ENCODE measurements at places on chromosomes 11 and 22.
A peak's percentile ranks its signal among the peaks of the same experiment; 100 is the strongest.

DNA sequence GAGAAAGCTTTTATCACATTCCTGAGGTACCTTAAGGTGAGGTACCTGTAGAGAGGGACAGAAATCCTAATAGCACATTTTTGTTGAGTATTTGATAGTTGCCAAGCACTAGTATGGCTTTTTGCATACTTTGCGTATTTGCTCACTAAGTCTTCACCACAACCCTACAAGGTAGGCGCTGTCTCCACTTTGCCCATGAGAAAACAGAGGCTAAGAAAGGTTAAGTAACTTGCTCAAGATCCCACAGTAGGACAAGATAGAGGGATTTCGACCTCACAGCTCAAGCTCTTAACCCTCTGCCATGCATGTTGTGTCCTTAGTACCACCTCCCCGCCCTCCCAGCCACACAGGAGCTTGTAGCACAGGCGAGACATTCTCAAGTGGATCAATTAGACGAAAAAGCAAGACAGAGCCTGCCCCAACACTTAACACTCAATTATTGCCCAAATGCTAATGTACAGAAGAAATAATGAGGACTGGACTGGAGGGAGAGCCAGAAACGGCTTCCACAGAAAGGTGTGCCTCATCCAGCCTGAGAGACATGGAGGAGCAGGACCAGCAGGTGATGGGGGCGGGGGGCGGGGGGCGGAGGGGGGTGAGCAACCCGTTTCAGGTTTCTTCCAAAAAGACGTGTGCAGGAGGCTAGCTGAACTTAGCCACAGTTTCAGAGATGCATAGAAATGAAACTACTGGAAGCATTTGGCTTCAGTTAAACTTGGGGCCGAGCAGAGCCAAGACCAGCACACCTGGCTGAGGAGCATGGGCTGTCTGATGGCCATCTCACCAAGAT, 26.7 kb upstream of the CD44 start:
- no peak for DNase-seq

GRCh38 chr11:12187399-12187798, 77.0 kb downstream of the MICAL2 start:
- no peak for DNase-seq

GRCh38 chr11:132075447-132075846, 705.0 kb downstream of the NTM start:
- DNase-seq, result no peak

DNA sequence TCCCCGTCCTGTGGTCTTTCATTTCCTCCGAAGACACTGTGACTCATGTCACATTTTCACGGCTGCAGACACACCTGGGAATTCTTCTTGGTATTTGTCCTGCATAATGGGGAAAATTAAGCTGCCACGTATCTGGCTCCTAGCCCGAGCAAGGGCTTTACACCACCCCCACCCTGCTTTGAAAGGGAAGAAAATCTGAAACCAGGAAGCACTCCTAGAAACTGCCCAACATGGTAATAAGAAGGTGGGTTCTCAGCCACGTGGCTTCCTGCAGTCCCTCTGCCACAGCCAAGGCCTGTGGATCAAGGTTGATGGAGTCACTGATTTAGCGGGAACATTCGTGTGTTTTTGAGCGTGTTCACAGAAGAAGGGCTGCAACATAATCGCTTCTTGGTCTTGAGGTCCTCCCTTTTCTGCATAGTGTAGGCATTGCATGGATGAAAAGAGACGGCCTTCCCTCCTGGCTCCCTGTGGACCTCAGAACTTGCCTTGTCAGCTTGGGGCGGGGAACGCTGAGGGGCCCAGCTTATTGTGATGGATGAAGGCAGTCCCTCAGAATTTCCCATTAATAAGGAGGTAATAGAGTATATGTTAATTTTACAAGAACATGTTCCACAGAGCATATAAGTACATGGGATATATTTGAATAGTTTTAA, 292.0 kb downstream of the NTM start:
- no peak for DNase-seq

DNA sequence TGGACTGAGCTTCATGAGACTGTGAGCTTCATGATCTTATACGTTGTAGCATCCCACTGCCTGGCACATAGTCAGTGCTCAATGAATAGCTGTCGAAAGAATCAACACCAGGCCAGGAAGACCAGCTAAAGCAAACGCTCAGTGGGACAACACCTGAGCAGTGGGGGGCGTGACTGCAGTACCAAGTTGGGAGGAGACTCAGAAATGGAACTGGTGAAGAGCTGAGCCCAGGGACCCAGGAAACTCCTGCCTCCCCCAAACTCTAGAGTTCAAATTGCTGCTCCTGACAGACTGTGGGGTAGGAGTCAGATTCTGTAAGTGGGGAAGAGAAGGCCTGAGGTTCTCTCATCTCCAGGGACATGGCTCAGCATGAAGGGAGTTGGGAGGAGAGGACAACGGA, 59.3 kb downstream of the MORC2 start:
- no peak for DNase-seq

DNA sequence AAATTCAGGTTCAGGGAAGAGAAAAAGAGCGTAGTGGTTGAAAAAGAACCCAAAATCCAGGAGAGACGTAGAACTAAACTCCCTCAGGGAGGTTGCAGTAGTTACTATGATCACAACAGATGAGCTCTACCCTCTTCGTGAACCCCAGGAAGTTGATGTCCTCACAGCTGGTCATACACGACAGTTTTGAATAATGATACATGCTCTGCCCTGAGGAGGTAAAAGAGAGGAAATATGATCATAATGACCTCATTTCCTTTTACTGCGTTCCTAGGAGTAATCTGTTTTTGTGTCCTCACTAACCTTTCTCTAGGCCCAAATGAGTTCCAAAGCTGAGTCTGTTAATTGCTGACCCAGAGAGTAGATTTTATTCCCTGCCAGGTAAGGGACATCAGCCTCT, 1.3 kb downstream of the PATE2 start:
- DNase-seq, result no peak

GRCh38 chr11:123474994-123475393, 44.9 kb downstream of the GRAMD1B start:
- peak; percentile 45 for DNase-seq

DNA sequence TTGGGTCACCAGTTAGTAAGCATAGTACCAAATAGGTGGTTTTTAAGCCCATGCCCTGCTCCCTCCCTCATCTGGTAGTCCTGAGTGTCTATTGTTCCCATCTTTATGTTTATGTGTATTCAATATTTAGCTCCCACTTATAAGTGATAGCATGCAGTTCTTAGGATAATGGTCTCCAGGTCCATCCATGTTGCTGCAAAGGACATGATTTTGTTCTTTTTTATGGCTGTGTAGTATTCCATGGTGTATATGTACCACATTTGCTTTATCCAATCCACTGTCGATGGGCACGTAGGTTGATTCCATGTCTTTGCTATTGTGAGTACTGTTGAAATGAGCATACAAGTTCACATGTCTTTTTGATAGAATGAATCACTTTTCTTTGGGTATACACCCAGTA, 18.2 kb upstream of the SYTL2 start:
- no peak for DNase-seq

DNA sequence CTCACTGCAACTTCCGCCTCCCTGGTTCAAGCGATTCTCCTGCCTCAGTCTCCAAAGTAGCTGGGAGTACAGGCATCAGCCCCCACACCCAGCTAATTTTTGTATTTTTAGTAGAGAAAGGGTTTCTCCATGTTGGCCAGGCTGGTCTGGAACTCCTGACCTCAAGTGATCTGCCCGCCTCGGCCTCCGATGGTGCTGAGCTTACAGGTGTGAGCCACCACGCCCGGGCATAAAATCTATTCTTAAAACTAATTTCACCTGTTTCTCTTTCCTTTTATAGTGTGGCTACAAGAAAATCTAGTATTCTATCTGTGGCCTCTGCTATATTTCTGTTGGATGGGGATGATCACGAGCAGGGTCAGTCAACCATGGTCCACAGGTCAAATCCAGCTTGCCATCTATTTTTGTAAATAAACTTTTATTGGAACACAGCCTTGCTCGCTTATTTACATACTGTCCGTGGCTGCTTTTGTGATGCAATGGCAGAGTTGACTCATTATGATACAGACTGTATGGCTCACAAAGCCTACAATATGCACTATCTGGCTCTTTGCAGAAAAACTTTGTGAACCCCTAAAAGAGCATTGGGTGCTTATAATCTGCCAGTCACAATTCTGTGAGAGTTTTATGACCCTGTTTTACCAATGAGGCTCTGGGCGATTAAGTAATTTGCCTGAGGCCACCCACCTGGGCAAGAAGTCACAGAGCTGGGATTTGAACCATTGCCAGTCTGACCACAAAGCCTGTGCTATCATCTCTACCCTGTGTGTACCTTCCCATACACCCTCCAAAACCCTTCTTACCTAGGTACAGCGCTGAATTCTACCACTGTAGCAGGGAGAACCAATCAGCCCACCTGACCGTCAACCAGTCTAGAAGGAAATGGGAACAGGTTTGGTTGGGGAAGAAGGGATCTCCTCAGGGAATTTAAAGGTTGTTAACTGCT, 28.3 kb downstream of the SLC1A2 start:
- no peak for DNase-seq

DNA sequence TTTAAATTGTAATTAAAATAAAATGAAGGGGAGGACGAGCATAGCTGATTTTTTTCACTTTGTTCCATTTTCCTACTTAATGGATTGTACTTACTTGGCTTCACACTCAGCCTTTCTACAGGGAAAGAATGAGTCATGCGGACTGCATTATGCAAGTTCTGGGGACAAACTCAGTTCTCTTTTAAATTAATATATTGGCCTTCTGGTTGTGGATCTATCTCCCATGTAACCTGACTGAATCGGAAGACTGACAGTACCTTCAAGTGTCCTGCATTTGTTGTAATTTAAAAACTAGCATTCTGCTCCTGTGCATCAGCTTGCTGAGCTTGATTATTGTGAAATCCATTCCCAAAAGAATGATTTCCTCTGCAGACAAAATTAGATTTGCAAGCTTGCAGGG, 12.2 kb downstream of the OR8D1 start:
- no peak for DNase-seq

DNA sequence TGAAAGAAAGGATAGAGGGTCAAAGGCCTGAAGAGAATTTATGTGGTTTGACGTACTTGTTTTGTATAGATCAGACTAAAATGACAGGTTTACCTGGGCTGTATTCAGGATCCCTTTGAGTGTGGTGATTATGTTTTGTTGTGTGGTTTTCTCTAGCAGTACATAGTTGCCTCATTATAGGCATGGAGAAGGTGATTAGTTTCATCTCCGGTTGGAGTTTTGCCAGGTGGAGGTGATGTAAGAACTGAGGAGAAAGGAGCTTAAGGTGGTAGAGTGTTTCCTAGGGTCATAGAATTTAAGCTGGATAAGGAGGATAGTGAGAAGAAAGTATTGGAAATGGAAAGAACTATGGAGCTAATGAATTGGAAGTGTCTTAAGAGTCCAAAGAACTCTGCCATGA, 229.0 kb downstream of the TMEM135 start:
- DNase-seq, result no peak

DNA sequence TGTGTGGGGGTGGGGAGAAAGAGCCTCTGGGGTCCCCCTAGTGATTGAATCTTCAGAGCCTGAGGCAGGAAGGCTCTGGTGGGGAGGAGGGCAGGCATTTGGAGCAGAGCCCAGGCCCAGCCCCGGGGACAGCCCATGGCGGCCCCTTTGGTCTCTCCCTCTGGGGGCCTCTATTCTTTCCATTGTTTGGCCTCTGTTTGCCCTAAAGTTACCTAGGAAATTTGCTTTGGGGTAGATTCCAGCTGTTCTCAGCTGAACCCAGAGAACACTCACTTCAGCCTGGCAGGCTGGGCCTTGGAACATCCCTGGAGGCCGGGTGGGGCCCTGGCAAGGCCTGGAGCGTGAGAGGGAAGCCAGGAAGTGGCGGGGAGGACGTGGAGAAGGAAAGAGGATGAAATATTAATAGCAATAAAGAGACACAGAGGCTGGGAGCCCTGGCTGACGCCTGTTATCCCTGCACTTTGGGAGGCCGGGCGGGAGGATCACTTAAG, 22.9 kb upstream of the A4GALT start:
- DNase-seq, result peak; percentile 90

- DNase-seq, result no peak
Observed at GRCh38 chr11:13940907-13941256, 21.6 kb upstream of the SPON1 start.

- DNase-seq, result no peak
Observed at GRCh38 chr11:21865541-21865940, 327.3 kb upstream of the ANO5 start.

DNA sequence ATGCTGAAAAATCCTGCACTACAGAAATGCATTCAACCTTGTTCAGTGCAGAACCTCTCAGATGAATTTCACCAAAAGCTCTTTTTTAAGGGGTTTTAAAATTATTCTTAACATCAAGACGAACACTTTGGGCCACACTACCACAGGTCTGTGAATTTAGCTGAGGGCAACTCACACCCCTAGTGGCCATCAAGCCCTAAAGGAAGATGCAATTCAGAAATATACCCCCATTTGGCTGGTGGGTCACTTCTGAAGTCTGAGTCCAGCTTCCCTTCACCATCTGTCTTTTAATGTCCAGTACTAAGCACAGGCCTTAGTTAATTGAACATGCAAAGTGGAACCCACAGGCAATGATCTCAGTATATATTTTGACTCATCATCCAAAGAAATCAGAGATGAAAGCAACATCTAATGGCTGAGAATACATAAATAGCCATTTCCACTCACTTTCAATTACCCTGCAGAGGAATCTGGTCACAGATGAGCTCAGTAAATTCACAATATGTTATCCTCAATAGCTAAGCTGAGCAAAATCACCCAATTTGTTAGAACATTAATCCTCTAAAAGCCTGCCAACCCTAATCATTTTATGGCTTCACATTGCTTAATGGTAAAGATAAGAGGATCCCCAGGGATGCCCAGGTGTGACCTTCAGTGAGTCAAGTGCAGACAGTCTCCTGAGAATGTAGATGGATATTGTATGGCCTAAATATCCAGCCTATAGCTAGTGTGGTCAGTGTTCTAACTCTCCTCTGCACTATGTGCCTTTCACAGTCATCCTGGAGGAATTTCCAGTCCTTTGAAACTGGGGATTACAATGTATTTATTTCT, 50.3 kb downstream of the FAM76B start:
- DNase-seq, result no peak

DNA sequence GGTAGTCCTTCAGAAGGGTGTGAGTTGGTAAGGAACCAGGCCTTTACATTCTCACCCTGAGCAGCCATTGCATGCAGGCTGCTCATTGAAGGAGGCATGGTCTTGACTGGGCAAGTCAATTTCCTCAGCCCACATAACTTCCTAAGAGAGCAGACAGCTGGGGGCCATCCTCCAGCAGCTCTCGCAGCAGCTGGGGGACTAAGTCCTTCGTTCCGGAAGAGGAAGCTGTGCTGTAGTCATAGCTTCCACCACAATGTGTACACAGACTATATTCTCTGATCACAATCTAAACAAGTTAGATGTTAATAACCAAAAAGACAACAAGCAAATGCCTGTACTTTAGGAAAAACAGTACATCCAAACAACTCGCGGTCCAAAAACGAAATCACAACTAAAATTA, 30.1 kb upstream of the MPPED1 start:
- no peak for DNase-seq

GRCh38 chr11:69538854-69539253, 57.4 kb downstream of the LINC01488 start:
- DNase-seq, result peak; percentile 49

DNA sequence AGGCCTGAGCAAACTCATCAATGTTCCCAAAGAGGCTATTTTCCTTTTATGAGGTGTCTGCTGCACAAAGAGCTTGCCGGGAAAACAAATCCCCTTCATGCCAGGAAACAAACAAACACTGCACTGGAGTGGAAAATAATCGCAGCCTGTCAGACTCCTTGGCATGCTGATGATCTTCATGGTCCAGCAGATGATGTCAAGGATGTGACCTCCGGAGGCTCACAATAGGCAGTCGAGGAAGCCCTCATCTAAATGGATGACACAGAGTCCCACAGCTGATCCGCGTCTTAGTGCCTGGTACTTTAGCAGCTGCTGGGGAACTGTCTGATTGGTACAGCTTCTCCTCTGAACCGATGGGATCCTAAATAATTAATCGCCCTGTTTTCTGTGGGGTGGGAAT, 187.6 kb downstream of the TENM4 start:
- DNase-seq, result no peak

All from right hindlimb (tissue), 1 donor.